ENCODE measurements at places on chromosomes 3 and 15. TPM values are rescaled to one million over a fixed set of nuclear protein-coding genes. Genes with fewer than 3 reads are reported as not detected.

DNA sequence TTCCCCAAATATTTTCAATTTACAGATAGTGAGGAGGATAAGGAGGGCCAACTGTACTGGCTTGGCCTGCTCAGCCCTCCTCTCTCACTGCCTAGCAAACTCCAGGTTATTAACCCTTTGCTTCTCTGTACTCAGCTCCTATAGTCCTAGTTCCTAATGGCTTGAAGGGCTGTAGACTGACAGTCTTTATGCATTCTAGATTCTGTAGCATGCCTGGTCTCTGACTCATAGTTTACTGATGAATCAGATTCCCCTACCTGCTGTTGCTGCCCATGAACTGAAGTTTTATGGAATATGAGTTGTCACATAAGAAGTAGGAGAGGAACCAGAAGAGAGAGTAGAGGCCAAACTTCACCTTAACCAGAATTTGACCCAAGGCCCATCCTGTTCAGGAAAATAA, 27.1 kb upstream of the MAP3K13 start:
- no peak for DNase-seq

DNA sequence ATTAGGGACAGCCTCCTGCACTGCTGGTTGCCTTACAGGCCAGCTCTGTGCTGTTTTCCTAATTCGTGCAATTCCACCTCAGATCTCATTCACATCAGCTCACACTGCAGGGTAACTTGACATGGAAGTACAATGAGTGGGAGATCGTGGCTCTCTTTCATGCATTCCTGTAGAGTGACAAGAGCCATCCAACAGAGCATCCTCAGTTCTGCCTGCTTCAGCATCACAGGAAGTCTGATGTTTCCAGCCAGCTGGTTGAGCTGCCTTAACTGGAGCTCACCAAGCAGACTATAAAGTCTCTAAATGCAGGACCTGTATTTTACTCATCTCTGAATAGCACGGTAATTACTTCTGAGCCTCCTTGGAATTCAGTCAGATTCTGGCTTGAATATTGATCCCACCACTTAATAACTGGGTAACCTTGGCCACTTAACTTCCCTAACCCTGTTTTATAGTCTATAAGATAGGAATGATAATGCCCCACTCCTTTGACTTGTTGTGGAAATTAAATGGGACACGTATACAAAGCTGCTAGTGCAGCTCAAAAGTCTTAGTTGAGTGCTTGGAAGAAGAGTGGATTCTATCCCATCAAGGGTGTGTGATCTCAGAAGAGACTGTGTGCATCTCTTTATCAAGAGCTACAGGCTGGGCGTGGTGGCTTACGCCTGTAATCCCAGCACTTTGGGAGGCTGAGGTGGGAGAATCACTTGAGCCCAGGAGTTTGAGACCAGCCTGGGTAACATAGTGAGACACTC, 1.4 kb upstream of the DIS3L start:
- no peak for DNase-seq

DNA sequence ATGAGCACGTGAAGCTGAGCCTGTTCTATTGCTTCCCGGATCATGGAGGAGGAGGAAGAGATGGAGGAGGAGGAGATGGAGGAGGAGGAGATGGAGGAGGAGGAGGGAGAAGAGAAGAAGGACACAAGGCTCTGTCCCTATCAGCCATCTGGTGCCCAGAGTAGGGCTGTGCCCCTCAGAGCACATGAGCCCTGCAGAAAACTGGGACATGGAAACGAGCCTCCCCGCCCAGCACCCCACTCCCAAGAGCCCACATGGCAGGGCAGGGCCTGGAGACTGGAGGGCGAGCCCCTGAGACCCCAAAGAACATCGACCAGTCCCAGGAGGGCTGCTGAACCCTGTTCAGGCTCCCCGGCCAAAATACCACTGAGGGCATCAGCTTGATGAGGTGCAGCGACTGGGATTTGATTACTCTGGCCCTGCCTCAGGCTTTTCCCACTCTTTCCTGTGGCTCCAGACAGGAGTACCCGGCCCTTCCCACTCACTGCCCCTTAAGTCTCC, 285.6 kb downstream of the UACA start:
- no peak for DNase-seq

Gene ASTE1
- 4.5 TPM for polyA plus RNA-seq

Measured in BJ (cell line).